ENCODE measurements at places on chromosomes 3 and 15.

DNA sequence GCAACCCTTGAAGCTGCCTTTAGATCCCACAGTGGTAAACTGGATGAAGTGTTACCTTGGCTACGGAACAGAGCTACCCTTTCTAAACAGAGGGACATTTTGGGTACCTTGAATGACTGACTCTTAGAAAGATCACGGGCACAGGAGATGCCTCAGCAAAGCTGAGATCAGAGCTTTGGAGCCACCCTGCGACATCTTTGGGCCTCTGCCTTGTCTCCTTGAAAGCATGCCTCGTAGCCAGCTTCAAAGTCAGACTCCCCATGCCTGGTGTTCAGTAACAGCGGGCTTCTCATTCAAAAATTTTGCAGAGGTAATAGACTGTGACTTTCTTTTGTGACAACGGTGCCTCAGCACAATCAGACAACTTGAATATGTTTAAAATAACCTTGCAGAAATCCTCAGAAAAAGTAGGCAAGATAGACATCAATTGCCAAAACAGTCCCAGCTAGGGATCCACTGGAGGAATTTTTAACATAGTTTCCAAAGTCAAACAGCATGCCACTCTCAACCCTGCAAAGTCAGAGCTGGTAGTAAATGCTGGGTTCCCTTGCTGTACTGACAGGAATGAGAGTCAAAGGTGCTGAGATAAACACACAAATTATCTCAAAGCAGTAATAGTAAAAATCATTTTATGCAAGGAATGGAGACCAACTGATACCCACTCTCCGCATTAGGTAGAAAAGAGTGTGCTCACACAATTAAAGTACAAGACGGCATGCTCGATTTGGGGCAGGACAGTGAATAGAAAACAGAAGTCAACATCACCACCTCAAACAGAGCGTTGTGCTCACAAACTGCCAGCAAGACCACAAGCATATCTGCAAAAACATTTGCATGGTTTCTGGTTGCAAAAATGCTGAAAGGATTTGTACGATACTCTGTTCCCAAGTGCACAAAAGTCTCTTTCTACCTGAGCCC is 82.1 kb downstream of the MYO1E start:
- no peak for DNase-seq

DNA sequence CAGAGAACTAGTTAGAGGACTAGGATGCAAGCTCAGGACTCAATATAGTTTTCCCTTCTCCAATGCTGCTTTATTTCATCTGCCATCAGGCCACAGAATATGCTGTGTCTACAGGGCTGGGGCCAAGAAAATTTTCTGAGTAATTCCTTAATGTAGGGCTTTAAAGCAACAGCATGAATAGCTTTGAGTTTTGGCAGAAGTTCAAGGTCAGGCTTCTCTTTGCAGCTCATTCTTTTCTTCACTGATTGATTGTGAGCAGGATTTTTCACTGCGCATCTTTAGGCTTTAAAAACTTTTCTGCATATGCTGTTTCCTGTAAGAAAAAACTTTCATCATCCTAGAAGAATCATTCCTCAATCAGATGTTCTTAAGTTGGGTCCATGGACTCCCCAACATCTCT is 4.6 kb downstream of the TMEM108 start:
- no peak for DNase-seq

- no peak for DNase-seq
These were observed 10.4 kb downstream of the NR2F2 start for GRCh38 chr15:96340598-96341512.

DNA sequence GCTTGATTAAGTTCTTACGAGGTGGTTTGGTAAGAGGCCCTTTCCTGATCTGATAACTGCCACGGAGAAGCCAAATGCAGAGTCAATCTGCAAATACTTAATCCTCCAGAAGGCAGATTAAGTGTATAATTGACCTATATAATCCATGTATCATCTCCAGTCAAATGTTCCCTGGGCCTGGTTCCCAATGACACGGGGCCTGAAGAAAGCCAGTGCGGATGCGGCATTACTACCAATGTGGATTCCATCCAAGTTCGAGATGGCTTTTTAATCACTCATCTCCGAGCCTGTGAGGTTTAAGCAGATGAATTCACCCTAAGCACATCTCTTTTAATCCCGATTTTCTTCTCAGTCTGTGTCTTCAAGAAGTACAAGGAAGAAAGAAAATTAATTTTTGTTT is 60.0 kb upstream of the FEZF2 start:
- no peak for DNase-seq

DNA sequence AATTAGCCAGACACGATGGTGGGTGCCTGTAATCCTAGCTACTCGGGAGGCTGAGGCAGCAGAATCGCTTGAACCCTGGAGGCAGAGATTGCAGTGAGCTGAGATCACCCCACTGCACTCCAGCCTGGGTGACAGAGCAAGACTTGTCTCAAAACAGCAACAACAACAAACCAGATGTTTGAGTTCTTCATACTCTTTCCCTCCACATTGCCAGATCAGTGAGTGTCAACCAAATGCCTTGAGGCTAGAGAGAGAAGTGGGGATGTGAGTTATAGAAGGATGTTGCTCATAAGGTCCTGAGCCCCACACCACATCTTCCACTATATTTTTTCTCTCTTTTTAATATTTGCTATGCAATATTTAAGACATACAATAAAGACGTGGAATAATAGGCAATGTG is 19.8 kb downstream of the MAPKBP1 start:
- DNase-seq = no peak

- DNase-seq = no peak
These were observed 256.1 kb upstream of the TLE3 start for GRCh38 chr15:70353606-70354345.

- no peak for DNase-seq
These were observed 156.2 kb upstream of the MEF2A start for GRCh38 chr15:99409560-99409959.

DNA sequence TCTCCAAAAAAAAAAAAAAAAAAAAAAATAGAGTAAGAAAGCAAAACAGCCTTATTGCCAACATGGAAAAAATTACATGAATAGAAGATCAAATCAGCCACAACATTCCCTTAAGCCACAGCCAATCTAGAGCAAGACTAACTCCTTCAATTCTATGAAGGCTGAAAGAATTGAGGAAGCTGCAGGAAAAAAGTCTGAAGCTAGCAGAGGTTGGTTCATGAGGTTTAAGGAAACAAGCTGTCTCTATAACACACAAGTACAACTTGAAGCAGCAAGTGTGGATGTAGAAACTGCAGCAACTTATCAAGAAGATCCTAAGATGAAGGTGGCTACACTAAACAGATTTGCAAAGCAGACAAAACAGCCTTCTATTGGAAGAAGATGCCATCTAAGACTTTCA is 9.3 kb downstream of the PARL start:
- DNase-seq = no peak

- no peak for DNase-seq
These were observed 187.1 kb upstream of the DNAJC19 start for GRCh38 chr3:181176601-181177000.

DNA sequence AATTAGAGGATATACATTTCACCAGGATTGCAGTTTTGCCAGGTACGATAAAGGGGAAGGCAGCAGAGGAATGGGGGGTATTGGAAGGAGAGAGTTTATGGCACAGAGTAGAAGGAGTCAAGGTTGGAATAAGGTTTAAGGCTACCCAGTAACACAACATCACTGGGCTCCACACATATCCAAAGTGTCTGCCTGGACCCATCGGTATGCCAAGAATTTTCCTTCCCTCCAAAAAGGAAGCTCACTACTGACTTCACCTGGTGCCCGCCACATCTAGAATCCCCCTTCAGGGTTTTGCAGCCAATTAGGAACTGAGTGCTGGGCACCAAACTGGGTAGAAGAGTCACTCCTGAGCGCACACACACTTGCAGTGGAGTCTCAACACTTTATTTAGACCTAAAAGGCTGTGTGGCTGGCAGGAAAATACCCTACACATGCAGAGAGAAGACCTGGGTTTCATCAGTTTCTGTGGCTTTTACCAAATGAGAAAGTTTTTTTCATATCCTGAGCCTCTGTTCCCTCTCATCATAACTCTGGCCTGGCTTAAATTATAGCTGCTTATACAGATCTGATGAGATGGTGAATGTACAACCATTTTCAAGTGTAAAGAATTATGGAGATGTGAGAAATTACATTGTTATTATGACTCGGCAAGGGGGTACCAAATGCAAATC is 190.8 kb upstream of the LPP start:
- no peak for DNase-seq

DNA sequence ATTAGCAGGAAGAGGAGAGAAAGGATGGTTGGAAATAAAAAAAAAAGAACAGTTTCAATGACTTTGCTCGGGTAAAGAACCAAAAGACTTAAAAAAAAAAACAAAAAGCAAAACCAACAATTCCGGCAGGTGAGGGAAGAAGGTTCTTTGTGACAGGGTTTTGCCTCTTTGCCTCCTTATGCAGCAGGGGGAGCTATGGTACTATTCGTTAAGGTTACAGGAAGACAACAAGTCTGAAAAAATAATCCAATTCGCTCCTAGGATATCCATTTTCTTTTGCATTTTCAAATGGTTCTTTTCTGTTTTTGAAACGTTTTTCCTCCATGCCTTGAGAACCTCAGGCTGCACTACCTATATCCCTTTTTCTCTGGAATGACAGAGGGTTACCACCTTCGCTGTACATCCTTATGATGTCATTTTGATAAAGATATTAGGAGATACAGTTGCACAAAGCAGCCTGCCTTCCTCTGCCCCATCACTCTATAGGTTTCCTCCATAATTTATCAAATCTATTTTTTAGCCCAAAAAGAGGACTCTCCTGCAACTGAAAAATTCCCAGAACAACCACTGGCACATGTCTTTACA is 55.0 kb downstream of the CFAP20DC start:
- no peak for DNase-seq

DNA sequence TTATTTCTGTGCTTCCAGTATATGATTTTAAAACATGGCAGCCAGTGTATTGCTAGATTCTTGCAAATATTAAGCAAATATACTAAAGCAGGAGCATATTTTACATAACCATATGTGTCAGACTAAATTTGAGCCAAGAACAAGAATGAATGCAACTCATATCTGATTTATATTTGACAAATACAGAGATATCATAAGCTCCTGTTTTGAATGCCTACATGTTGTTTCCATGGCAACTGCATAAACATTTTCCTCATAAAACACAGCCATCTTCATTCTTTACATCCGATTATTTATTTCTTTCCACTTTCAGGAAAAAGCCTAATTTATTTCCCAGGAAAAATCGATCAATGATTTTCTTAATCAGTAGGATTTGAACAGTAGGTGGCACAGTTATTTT is 172.2 kb upstream of the TSPAN3 start:
- DNase-seq = no peak

DNA sequence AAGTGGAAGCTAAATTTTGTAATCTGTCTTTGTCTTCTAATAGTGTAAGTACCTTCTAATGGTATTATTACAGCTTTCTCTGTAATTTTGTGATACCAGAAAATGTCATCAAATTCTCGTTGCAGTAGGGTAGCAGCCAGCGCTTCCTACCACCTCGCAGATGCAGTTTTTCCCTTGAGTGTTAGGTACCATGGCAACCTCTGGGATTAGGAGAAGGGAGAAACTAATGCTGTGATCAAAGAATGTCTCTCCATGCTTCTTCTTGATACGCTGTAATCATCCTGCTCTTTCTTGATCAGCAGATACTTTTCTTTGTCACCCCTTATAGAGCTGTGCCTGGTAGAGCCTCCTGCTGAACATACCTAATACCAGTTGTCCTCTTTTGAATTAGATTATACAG is 27.7 kb downstream of the SRP14 start:
- DNase-seq = no peak

Data from NCI-H1436 treated with DMSO at 0.1 percent for 48 hours (cell line).